ENCODE measurements at places on chromosomes 13 and 19. TPM values are rescaled to one million over a fixed set of nuclear protein-coding genes. Genes with fewer than 3 reads are reported as not detected.
A peak's percentile ranks its signal among the peaks of the same experiment; 100 is the strongest.

- DNase-seq: no peak
- H3K36me3 ChIP-seq: peaks cover 6% of the 10 kb centered on the region
- H3K4me3 ChIP-seq: no peak overlapping the region
- H3K27me3 ChIP-seq: no peaks in the 10 kb centered on the region
These were observed 5.4 kb upstream of the MBD3L3 start for GRCh38 chr19:7063764-7064418.

DNA sequence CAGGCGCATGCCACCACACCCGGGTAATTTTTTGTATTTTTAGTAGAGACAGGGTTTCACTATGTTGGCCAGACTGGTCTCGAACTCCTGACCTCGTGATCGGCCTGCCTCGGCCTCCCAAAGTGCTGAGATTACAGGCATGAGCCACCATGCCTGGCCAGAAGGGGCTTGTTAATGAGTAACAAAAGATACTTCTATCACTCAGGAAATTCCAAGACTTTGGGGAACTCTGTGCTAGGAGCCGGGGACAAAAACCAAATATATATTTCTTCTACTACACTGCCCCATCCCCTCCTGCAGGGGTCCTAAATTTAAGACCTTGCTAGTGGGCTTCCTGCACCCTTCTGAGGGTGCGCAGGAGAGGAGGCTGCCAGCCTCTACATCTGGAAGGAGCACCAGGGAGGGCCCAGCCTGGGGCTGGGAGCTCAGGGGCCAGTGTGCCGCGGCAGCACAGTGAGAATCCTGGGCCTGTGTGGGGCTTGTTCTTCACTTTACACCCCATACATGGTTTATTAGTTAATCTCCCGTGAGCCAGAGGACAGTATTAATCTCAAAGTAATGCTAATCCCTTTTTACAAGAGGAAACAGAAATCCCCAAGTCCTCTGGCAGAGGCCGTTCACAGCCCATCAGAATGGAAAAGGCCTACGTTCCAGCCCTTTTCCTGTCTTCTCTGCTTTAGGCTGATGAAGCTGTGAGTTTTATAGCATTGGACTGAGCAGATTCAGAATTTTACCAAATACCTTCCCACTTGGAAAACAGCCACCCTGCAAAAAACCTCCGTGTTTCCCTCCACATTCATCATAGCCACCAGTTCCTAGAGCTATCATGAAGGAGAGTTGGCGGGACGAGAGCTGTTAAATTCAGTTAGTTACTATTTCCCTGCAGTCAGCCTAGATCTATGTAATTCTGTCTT is 44.4 kb upstream of the NPAS1 start:
- peaks cover 10% of the 10 kb centered on the region for H3K4me1 ChIP-seq
- H3K4me3 ChIP-seq: no peak overlapping the region
- no peak overlapping the region for H3K27ac ChIP-seq
- no peaks in the 10 kb centered on the region for H3K27me3 ChIP-seq
- no peak for DNase-seq

- H3K27me3 ChIP-seq: no peaks in the 10 kb centered on the region
- no peak overlapping the region for H3K27ac ChIP-seq
- DNase-seq: peak; percentile 53
- H3K4me3 ChIP-seq: no peak overlapping the region
These were observed 170.8 kb downstream of the NUFIP1 start for GRCh38 chr13:44818428-44818827.

ZIC5 gene
- 52.6 TPM for total RNA-seq
